Cardiac ventricle fibroblast (primary cell): ENCODE measurements at places on chromosomes 3 and 15. TPM values are rescaled to one million over a fixed set of nuclear protein-coding genes. Genes with fewer than 3 reads are reported as not detected.

Gene PLCD1
- total RNA-seq, result 26.6 and 33.5 TPM in 2 replicates

Gene ACSBG1
- total RNA-seq, result not detected in 2 replicates

Gene PRKCD
- total RNA-seq, result 7.5 and 10.3 TPM in 2 replicates

Gene UCN2
- total RNA-seq, result 0.31 and 0.64 TPM in 2 replicates

Gene THAP10
- 1.5 and 3.0 TPM in 2 replicates for total RNA-seq

Gene GREM1
- 0.06 and 0.10 TPM in 2 replicates for total RNA-seq

Gene KBTBD12
- not detected in 2 replicates for total RNA-seq

Gene SMAD6
- 31.4 and 43.7 TPM in 2 replicates for total RNA-seq

Gene FEZF2
- total RNA-seq, result not detected in 2 replicates

Gene U2SURP
- total RNA-seq, result 26.1 and 30.5 TPM in 2 replicates

Gene SH3GL3
- 0.05 TPM in 1 of 2 replicates, not detected in the other for total RNA-seq
